ENCODE measurements at places on chromosomes 4 and X. TPM values are rescaled to one million over a fixed set of nuclear protein-coding genes. Genes with fewer than 3 reads are reported as not detected.

The TRIM61 gene
- 4.5 TPM for total RNA-seq

The SCRG1 gene
- total RNA-seq: 0.17 TPM

The INTS12 gene
- 19.0 TPM for total RNA-seq

The RASL11B gene
- 0.26 TPM for total RNA-seq

GRCh38 chr4:4217113-4217512, 9.6 kb downstream of the OTOP1 start:
- no peak for DNase-seq

DNA sequence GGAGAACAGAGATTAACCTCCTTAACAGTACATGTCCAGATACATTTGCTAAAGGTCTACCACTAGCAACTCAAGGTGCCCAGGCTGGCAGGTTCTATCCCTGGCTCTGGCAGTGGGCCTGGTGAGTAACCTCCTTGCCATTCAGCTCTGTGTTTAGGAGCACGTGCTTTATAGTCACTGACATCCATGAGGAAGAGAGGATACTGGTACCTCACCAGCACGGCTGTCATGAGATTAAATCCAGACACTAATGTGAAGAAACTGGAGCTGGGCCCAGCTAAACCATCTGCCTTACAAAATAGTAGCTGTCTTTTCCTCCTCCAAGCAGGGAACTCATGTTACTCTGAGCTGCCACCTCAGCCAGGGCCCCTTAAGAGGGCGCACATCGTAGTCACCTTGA, 45.3 kb downstream of the GPRASP3 start:
- DNase-seq: peak; percentile 44

- no peak for DNase-seq
Observed at GRCh38 chr4:106618956-106619355, 250.4 kb upstream of the GIMD1 start.

DNA sequence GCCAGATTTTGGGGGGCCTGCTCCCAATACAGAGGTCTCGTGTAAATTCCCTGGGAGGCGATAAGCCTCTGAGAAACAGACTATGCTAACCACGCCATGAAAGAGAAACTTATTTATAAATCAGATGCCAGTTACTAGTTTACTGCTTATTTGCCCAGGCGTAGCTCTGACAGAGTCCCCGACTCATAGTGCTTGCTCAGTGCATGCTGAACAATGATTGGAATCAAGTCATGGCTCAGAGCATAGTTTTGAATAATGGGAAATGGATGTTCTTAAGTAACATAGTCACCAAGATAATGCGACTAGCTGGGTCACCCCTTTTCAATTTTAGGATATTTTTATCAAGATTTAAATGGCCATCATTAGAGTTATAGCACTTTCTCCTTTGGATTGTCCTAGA, 39.9 kb downstream of the HTT start:
- DNase-seq: no peak

DNA sequence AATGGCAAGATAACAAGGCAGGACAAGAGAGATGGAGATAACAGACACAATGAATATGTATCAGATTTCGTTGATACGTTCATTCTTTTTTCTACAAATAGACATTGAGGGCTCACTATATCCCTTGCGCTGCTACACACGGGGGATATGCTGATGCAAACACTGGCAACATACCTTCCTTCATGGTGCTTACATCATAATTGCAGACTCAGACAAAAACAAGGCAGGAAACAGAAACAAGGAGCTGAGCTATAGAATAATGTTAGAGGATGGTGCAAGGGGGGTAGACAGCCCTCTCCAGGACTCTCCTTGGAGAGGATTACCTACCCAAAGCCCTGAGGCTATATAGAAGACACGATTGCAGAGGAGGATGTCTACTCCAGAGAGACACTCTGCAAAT, 1069.5 kb downstream of the DMD start:
- DNase-seq: no peak

- DNase-seq: peak; percentile 55
Observed at GRCh38 chr4:16443504-16444088, 217.3 kb upstream of the TAPT1 start.

GRCh38 chrX:134171661-134172587, 65.1 kb upstream of the CCDC160 start:
- DNase-seq: no peak

DNA sequence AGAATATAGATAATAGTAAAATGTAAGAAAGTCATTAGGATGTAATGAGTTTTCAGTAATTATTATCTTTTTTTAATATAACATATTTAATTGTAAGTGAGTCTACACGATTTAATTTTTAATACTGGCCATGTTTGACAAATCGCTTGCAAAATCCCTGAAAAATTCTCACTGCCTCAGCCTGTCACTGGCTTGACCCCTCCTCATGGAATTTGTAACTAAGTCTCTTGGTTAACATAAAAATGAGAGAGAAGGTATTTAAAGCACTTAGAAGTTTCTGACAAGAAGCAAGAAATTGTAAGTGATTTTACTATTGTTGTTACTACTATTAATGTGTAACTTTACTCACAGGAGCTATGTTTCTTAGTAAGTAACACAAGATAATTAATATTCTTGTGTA, 237.9 kb upstream of the GK2 start:
- no peak for DNase-seq

DNA sequence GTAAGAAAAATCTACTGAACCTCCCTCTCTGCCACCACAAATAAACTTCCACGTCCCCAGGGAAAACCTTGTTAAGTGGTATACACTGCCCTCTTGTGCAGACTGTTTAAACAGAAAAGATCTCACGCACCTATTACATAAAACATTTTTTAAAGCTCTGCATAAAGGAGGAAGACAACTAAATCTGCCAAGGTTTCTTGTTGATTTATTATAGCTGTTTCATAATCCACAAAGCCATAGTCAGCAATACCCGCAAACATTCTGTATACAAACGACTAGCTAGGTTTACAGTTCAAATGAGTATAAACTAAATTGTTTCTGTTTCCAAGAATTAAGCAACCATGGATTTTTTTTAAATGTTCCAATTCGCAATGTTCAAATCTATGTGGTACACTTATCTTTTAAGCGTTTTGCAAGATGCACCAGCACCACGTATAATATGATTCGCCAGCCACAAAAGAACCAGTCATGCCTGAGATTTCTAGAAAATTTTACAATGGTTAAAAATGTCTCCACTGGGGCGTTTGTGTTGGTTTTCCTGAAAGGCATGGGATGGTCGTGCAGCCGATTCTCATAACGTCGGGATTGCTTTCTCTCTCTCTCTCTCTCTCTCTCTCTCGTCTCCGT, 164.6 kb downstream of the PRKX start:
- DNase-seq: peak; percentile 80

- DNase-seq: no peak
Observed at GRCh38 chrX:72031634-72032033, 100.1 kb downstream of the RTL5 start.

DNA sequence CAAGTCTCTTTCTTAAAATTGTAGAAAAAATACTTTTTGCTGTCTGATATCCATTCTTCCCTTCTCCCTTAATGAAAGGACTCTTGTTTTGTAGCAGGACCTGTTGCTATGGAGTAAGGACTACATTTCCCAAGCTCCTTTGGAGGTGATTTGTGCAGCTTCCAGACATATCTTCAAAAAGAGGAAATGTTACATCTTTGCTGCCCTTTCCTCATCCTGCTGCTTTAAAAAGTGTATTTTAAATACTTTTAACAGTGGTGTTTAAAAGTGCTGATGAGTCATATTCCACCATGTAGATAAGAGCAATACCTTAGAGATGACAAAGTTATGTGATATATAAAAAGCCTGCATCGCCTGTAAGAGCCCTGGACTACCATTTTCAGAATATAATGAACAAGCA, 98.7 kb downstream of the CFAP299 start:
- DNase-seq: peak; percentile 78

DNA sequence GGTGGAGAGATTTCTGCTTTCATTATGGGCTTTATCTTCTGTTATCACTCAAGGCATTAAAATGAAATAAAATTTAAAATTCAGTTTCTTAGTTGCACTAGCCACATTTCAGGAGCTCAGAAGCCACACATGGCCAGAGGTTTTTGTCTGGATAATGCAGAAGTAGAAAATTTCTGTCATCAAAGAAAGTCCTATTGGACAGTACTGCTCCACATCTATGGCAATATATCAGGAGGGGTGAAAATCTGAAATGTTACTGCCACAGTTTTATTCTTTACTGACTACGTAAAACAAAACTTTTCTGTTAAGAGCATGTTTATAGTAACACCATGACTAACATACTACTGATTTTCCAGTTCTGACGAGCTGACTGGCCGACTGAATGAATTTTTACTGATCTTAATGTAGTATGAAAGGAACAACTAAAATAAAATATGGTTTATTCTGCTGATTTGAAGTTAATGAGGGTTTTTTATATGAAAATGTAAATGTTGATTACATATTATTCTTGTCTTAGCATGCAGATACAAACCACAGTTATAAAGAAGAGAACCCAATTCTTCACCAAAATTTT, 264.0 kb upstream of the HAND2 start:
- peak; percentile 6 for DNase-seq

DNA sequence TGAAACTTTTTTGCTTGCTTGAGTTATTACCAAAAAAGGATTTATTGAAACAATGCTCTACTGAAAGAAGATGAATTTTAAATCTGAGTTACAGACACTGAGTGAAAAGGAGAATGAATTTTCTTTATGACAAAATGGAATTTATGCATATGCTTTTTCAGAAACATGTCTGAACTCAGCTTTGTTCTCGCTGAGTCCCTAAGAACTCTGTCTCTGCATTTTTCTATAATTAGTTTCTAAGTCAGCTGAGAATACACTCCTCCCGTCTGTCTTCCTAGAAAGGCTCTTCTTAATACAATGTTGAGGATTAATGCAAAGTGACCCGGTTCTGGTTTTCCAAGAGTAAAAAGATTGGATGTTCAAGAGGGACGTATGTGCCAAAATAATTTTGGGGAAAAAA, 463.5 kb downstream of the NKX6-1 start:
- DNase-seq: no peak

- DNase-seq: peak; percentile 26
Observed at GRCh38 chr4:146338512-146338911, 124.2 kb downstream of the REELD1 start.

- peak; percentile 89 for DNase-seq
Observed at GRCh38 chr4:184453365-184454160, 20.8 kb downstream of the IRF2 start.

DNA sequence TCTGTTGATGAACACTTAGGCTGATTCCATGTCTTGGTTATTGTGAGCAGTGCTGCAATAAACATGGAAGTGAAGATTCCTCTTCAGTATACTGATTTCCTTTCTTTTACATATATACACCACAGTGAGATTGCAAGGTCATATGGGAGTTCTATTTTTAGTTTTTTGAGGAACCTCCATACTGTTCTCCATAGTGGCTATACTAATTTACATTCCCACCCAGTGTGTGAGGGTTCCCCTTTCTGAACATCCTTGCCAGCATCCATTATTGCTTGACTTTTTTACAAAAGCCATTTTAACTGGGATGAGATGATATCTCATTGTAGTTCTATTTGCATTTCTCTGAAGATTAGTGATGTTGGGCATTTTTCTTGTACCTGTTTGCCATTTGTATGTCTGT, 80.5 kb upstream of the GALNT7 start:
- no peak for DNase-seq

DNA sequence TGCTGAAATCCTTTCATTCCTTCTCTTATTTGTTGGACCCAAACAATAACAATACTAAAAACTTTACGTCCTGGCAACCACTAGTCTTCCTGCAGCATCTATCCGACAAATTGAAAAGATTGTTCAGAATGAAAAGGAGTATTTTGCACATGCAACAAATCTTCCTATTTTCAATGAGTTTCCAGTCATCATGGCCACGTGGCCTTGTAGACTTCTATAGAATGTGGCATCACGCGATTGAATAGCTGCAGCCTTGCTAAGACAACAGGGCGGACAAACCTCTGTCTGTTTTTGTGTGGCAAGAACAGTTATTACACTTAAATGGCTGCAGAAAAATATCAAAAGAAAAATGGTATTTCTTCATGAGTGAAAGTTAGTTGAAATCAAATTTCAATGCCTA, 297.9 kb upstream of the LCORL start:
- no peak for DNase-seq

GRCh38 chrX:38982843-38983242, 181.6 kb downstream of the MID1IP1 start:
- DNase-seq: no peak
